ENCODE measurements at places on chromosomes 13 and 19.
A peak's percentile ranks its signal among the peaks of the same experiment; 100 is the strongest.

DNA sequence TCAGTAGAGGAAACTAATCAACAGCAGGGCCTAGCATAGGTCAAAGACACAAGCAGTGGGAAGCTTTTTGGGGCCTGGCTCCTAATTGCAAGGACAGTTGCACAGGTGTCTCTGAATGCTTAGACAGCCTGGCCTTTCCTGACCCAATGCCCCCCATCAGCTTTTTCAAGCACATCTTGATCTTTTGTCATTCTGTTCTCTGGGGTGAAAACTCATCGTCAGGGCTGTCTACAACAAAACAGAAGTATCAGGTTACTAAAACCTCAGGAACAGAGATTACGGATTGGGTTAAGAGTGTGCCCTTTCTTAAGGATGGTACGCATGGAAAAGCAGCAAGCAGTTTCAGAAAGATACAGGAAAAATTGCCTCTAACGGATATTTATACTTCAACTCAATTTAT lies 8.3 kb upstream of the ZNF254 start:
- DNase-seq = no peak

GRCh38 chr13:34733721-34734120 lies 208.3 kb upstream of the NBEA start:
- DNase-seq = no peak

DNA sequence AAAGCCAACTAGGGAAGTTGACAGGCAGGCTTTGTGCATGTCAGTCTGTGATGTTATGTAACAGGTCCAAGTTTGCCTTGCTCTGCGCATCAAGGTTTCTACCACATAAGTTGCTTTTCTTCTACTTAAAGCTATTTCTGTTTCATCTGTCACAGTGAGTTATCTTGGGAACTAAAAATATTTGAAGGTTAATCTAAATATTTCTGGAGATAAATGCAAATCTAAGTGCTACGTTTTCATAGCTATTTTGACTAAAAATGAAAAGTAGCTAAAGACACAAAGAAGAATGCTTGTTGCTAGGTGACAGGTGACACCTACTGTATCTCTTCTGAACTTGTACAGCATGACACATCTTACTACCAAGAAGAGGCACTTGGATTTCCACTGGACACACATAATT lies 135.6 kb downstream of the KLF12 start:
- DNase-seq = no peak

DNA sequence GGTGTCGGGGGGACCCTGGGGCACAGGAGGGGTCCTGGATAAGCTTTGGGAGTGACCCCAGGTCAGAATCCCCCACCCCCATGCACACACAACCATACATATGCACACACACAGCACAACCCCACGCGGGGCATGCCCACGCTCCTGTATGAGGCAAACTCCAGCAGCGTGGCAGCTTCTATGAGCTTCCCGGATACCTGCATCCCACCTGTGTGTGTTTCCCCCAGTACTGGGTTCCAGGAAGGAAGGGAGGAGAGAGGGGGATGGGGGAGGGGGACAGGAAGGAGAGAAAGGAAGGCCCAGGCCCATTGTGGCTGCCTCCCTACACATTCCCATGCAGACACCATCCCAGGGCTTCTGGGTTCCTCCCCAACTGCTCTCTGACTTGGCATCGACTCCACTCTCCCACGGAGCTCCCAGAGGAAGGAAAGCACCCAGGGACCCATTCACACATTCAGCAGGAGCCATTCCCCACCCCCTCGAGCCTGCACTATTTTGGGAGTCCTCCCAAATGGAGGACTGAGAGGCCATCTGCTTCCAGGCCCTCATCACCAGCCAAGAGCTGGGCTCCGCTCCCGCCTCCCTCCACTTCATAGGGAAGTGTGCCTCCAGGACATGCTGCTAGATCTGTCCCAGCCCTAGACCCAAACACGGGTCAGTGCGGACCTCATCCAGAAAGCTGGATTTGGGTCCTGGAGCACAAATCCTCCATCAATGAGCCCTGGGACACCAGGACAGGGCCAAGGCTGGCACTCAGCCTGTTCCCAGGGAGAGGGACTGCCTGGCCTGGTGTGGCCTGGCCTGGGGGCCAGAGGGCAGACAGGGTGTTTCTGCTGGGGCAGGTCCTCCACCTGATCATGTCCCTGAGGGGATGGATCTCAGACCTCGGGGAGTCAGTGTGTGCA lies 13.2 kb downstream of the PRR36 start:
- no peak for DNase-seq

DNA sequence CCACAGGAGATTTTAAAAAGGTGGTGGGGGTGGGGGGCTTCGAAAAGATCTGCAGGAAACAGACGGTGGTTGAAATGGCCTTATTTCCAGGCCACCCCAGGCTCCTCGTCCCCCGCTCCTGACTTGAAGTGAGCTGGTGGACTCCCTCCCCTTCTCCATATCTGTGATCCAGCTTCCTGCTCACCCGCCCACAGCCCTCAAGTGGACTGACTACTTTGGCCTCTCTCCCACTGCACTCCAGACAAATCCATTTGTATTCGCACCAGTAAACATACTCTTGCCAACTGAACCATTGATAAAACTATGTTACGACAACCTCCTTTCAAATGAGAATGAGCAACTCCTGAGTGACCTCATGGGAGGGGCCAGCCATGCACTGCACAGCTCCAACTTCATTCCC lies 259.5 kb downstream of the COL4A1 start:
- no peak for DNase-seq

GRCh38 chr13:112052213-112052612 lies 14.7 kb upstream of the SOX1 start:
- no peak for DNase-seq

- DNase-seq = no peak
These were observed 16.4 kb upstream of the KCTD15 start for GRCh38 chr19:33780251-33780650.

- no peak for DNase-seq
These were observed 394.9 kb downstream of the DLEU7 start for GRCh38 chr13:50448535-50448998.

DNA sequence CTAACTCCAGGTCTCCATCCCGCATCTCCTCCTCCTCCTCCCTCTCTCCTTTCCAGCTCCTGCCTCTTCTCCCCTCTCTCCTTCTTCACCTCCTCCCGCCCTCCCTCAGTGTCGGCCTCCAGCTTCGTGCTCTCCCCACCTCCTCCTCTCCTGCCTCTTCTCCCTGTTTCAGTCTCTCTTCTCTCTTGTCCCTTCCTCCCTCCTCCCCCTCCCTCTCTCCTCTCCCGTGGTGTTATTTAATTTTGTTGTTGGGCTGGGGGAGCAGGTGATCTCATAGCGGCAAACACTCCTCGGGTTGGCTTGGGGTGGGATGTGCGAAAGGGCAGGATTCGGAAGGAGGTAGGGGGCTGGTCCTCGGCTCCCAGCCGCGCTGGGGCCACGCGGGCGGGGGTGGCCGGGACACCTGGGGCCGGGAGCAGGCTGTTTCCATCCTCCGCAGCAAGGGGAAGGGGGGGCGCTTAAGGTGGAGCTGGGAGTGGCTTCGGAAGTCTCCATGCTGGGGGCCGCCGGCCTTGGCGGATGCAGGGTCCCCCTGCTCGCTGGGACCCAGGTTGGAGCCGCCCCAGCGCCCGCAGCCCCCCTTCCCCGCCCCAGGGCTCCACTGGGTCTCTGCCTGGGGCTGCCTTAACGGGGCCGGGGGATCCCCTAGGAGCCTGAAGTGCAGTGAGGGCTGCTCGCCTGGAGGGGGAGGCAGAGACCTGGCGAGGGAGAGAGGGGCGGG lies at the start of gene CA11:
Gene CA11, minus strand, starts transcription at position 187 of the 721 bp plus-strand sequence. CDS start 555 bp downstream, outside the sequence.
- DNase-seq = peak; percentile 86

- DNase-seq = no peak
These were observed 993.9 kb downstream of the EFNB2 start for GRCh38 chr13:105541565-105541964.

DNA sequence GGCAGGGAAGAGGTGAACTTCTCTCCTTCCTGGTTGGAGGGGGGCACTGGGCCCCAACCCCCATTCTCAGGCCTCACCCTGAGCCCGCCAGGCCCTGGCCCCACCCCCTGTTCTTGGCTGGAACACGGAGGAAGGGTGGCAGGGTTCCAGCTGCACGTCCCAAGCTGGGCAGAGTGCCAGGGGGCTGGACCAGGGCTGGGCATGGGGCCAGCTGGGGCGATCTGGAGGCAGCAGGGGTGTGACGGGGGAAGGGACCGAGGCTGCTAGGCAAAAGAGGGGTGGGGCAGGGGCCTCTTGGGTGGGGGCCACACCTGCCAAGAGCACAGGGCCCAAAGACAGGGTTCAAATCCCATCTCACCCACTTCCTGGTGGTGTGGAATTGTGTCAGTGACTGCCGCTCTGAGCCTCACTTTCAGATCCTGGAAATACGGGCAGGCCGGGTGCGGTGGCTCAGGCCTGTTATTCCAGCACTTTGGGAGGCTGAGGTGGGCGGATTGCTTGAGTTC lies 2.2 kb downstream of the HIF3A start:
- no peak for DNase-seq

- DNase-seq = no peak
These were observed 195.3 kb downstream of the B3GLCT start for GRCh38 chr13:31395090-31395489.

GRCh38 chr19:17869114-17869608 lies 2.6 kb upstream of the SLC5A5 start:
- DNase-seq = no peak

- no peak for DNase-seq
These were observed 132.9 kb downstream of the PAN3 start for GRCh38 chr13:28271056-28271840.

- DNase-seq = no peak
These were observed 258.8 kb downstream of the ZNF536 start for GRCh38 chr19:30631033-30631370.

DNA sequence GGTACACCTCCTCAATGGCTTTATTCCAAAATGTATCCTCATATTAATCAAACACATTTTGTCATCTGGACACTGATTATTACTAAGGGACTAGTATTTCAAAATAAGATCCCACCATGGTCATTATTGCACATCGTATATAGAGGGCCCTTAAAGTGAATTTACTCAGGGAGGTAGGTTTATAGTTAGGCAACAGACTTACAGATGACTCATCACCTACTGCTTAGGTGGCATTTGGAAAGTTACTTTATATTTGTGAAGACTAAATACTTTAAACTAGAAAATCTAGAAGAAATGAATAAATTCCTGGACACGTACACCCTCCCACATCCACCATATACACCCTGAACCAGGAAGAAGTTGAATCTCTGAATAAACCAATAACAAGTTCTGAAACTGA lies 353.0 kb downstream of the KCTD12 start:
- DNase-seq = no peak

- DNase-seq = no peak
These were observed 431.4 kb downstream of the FGF9 start for GRCh38 chr13:22102271-22102670.

- no peak for DNase-seq
These were observed 96.4 kb upstream of the MYCBP2 start for GRCh38 chr13:77423296-77423695.

DNA sequence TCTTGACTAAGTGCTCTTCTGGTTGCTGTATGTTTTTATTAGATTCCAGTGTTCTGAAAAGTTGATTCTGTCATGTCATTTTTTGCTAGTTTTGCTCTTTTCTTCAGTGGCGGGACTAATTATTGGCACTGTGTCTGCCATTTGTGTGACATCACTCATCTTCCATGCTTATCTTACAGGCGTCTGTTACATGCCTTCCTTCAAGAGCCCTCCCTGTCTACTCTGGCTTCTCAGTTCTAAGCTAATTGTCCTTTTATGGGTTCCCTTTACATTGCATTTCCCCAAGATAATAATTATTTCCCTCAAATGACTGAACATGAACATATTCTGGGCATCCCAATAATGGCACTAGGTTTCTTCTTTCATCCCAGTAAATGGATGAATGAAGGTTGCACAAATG lies 459.1 kb downstream of the DCT start:
- DNase-seq = no peak

DNA sequence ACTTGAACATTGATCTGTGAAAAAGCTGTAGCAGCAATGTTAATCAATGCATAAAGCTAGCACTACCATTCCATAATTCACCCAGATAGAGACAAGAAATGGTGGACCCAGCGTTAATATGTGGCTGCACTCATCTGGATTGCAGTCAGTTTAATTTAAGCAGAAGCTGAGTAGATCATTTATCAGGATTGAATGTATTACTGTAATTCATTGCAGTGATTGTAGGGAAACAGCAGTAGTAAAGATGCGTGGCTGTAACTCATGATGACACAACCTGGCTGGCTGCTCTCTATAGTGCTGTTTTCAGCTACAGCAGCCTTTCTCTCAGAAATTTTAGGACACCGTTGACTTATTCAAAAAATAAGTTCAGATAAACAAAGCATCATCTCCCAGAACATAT lies 499.5 kb upstream of the SLITRK6 start:
- no peak for DNase-seq

DNA sequence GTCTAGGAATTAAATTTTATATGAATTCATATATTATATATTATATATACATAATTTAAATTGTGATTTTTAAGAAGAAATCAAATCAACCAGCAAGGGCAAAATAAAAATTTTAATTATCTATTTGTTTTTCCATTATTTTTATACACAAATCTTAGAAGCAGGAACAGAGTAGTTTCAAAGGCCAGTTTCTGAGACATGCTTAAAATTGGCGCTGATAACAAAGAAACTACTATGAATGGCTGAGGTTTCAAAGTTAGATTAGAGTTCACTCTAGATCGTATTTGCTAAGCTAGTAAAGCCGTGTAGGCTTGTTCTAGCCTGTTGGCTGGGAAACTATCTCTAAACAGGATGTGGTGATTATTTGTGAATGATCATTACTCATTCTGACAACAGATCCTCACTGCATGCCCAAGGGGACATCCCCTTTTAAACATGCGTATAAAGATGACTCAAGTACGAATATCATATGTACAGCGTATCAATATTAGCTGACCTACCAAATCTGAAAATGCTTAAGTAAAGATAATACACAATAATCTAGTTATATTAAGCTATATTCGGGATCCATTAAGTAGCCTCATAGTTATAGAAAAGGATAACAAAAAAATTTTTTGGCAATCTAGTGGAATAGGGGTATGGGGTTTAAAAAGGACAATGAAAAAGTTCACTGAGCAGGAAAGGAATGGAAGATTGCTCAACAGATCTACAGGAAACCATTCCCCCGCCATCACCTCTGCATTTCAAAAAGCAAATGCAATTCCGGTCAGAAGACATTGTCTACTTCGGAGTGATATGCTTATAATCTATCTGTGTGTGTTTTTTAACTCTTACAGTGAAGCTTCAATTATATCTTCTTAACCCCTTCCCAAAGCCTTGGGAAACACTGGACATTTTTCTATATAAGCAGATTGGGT lies 150.1 kb downstream of the SHISA2 start:
- peak; percentile 19 for DNase-seq

- no peak for DNase-seq
These were observed 37.7 kb downstream of the SLC6A16 start for GRCh38 chr19:49287141-49287770.

DNA sequence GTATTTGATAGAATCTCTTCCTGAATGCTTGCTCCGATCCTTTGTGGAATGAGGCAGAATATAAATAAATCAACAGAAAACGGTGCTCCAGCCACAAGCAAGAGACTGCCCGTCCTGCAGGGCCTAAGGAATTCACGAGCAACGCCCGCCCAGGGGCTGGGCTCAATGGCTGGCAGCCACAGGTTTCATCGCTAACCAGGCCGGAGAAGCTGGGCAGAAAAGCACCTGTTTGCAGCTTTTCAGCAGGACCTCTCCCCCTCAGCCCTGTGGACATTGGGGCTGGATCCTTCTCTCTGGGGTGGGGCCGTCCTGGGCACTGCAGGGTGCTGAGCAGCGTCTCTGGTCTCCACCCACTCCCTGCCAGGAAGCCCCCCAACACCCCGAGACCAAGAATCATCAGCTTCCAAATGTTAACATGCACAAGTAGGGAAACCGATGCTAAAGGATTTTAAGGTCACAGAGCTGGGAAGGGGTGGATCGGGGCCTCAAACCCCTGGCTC lies 102.5 kb downstream of the GADD45B start:
- DNase-seq = no peak
